Fibroblast of skin of left biceps (primary cell): ENCODE measurements at places on chromosomes 11 and 22.

DNA sequence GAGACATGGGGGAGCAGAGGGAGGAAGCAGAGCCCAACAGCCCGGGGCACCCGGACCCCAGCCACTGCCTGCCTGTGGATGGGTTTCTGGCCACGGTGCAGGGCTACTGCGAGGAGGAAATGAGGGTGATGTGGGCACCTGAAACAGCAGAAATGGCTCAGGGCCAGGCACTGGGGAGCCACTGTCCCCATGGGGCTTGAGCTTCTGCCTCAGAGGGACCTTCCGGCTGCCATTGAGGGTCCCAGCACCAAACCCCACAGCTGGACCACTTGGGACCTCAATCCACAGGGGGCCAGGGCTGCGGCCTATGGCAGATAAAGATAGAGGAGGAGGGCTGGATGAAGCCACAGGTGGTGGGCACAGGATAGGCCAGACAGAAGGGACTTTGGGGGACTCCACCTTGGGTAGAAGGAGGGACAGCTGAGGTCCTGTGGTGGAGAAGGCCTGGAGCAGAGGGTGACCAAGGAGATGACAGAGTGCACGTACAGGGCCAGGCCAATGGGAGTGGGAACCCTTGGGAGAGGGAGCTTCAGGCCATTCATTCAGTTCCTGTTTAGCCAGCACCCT, 48.3 kb downstream of the NFAM1 start:
- DNase-seq = no peak

DNA sequence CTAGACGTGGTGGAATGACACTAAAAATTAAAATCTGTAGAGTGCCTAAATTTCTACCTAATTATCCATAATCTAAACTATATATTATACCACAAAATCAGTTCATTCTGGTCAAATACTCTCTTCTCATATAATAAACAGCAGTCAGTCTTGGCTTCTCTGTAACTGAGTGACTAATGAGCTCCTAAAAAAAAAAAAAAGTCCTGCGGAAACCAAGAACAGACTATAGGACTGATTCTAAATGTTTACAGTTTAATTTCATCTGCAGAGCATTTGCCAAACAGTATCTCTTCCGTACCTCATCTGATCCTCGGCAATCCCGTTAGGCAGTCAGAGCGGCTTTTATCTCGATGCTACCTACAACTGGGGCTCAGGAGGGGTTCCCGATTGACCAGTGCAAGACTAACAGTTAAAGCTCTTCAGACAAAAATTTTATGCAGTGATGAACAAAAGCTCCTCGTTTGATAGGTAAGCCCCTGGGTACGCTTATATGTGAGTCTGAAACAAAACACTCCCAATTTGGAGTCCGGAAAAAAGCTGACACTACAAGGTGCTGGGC, 686 bp downstream of the KIF18A start:
- DNase-seq = no peak

DNA sequence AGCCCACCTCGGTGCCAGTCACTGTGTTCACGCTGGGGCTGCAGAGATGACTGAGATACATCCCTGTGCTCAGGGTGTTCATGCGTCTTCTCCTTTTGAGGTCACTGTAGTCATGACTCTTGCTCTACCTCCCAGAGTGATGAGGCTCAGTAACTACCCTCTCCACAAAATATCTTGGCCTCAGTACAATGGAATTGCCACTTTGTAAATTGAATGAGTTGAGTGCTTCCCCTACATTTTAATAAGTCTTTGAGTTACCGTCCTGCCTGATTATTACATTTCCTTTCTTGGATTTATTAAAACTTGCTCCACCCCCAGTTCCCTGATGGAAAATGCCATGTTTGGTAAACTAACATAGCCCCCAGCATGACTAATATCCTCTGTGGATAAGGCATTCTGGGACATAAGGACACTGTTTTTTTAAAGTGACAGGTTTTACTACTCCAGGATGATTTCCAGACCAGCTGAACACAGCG, 15.9 kb downstream of the PRSS23 start:
- DNase-seq = no peak

DNA sequence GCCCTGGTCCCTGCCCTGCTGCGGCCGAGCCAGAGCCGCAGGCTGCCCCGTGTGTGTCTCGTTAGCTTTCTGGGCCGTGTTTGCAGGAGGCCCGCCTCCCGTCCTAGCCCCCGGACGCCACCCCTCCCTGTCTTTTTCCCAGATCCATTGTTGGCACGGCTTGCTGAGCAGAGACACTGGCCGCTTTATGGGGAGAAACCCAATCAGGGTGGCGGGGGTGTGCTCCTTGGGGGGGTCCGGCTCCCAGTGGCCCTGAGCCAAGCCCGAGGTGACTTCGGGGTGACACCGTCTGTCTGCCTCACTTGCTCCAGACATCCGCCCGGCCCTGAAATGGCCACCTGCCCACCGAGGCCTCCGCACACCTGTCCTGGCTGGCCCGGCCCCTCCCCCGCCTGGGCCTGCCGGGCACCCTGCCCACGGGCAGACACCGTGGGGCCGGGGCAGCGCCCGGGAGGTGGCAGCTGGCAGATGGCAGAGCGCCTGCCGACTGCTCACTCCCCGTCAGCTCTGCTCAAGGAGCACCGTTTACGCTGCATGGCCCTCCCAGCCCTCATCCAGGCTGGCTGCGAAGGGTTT, 43.1 kb upstream of the PPARA start:
- no peak for DNase-seq

DNA sequence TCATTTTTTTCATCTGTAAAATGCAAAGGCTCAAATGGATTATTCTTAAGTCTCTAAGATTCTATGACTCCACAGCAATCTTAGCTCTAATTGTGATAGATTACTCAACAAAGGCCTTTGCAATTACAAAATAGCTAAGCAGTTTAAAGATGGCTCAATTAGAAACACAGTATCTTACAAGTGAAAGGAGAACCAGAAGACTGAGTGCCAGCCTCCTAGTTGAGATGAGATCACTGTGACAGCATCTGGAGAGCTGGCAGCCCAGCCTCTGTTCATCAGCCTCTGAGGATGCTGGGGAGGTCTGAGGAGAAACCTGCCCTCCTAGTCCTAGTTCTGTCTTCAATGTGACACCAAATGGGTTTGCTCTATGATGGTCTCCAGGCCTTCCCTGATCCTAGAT, 158.4 kb upstream of the NARS2 start:
- no peak for DNase-seq

DNA sequence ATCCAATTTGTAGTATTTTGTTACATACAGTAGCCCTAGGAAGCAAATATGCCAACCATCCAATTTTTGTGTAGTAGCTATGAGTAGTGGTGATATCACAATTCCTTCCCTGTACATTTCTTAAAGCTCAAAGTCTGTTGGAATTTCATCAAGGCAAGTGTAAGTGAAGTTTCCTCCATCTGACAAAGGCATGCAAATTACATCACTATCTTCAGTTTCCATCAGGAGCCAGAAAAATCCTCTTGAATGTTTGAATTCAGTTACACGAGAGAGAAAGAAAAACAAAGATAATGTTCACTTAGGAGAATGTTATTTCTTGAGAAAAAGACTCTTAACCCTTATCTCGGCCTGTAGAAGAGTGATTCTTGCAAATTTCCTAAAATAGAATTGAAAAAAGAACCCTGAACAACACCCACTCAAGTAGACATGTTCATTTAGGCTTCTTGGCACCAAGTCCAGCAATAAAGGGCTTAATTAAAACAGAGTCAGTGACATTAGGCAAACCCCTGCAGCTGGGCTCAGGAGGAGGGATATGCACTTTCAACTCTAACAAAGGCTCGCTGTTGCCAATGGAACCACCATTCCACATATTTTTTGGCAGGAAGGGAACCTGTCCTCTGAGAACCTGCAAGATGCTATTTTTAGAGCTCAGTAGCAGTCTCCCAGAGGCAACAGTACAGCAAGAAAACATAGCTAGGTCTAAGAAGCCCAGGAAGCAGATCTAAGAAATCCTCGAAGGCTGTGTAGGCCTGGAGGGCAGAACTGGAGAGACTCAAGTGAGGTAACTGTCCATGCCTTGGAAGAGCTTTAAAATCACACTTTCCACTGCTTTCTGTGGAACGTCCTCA, 144.6 kb downstream of the CCDC81 start:
- DNase-seq = peak; percentile 75

- DNase-seq = no peak
Observed at GRCh38 chr11:126410649-126411048, 55.2 kb downstream of the ST3GAL4 start.

GRCh38 chr11:61077936-61078335, 24.4 kb upstream of the CD5 start:
- no peak for DNase-seq

DNA sequence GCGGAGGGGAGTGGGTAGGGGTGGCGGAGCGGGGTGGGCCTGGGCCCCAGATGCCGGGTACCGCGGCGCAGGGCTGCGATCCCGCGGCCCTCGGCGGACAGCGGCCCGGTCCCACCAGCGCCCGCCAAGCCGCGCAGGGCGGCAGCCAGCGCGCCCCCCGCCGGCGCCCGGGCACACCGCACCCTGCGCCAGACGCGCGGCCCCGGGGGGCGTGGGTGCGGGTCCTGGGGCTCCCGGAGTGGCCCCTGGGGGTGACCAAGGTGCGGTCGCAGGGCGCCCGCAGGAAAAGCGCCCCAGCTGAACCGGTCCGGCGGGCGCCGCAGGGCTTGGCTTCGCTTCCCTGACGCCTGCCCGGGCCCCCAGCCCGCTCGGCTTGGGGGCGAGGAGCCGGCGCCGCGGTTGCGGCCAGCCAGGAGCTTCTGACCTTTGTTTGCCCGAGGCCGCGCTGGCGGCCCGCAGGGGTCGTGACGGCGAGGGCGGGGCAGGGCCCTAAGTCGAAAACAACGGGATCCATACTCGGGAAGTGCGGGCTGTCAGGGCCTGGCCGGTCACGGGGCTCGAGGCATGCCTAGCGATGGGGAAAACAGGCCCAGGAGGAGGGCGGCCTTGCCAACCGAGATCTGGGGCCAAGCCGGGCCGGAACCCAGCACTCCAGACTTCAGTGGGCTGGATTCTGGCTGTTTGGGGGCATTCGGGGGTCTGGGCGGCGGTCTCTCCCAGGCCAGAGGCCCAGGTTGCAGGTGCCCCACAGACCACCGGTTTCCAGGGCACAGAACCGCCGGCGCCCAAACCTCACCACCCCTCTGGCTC, 581 bp upstream of the AP5B1 start:
- DNase-seq = no peak

GRCh38 chr11:131467645-131468394, 97.4 kb downstream of the NTM start:
- DNase-seq = no peak

- DNase-seq = no peak
Observed at GRCh38 chr11:57338142-57338541, at the start of gene P2RX3. TSS of gene P2RX3 (plus strand) at chr11:57338352. CDS start at chr11:57338551, 199 bp downstream.

DNA sequence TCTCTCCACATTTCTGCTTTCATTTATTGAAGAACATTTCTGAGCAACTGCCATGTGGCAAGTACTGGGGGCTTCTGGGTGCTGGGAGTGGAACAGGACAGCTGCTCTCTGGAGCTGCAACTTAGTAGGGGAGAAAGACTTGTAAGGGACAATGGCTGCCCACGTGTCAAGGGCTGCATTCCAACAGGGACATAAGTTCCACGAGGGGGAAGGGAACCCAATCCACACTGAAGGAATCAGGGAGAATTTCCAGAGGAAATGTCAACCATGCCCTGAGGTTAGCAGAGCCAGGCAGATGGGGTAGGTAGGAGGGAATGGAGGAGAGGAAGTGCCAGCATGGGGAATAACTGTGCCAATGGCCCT, 1.7 kb downstream of the MAPK8IP2 start:
- DNase-seq = no peak

DNA sequence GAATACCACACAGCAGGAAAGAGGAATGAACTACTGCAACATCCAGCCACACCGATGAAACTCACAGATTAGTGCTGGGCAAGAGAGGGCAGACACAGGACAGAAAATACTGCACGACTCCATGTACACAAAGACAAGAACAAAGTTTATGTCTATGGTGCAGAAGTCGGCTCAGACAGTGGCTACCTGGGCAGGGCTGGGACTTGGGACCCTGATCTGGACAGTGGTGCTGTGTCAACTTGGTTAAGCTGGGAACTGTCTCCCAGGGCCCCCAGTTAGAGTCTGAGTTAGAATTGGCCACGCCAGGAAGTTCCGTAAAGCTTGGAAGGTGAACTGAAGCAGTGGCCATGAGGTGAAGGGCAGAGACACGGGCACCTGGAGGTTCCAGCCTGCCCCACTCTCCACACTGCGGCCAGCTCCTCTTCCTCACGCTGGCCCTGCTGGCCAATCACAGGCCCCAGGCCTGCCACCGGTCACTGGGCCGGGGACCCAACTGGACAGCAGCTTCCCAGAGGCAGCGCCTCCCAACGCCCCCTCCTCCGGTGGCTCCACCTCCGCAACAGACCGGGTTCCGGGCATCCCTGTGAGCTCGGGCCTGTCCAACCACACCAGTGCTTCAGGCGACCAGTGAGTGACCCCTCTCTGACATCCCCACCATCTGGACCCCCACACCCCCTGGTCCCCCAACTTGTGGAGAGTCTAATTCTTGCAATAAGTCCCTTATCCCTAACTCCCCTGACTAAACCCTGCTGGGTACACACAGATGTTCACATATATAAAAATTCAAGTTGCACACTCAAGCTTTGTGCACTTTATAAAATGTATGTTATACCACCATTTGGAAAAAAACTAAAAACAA, 93.7 kb downstream of the MICAL3 start:
- no peak for DNase-seq

DNA sequence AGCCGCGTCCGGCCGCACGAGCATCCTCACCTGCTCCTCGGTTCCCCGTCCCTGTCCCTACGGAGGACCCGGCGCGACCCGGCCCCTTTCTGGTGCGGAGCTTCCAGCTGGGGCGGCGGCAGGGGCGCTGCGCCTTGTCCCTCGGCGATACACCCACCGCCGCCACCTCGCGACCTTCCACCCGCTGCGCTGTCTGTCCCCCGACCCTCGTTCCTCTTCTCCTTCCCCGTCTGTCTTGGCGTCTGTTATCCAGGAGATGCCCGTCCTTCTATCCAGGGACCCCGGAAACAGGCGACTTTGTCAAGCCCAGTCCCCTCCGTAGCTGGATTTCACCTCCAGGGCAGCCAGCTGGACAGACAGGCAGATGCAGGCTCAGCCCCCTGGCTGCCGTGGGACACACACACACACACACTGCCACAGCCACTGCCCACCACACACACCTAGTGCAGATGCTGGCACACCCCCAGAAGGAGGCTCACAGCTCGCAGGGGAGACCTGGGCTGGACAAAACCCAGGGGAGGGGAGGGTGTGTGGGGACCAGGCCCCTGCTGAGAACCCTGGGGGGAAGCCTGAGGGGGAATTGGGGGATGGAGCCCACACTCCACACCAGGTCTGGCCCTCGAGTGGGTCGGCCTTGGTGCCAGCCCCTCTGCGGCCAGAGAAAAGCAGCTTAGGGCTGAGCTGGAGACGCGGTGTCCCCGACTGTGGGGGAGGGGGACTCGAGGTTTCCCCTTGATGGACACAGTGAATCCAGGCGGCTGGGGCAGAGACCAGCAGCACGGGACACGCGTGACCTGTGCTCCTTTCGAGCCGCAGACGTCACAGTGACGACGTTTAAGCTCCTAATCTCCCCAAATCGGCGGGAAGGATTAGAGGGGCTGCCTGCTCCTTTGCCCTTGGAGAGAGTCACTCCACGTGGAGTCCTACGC, 788 bp downstream of the DRD4 start:
- no peak for DNase-seq

GRCh38 chr11:72805216-72805615, 9.0 kb upstream of the ATG16L2 start:
- no peak for DNase-seq

GRCh38 chr22:42080287-42080686, 787 bp downstream of the SMDT1 start:
- DNase-seq = no peak

GRCh38 chr11:126751242-126751641, 249.3 kb downstream of the KIRREL3 start:
- DNase-seq = no peak

GRCh38 chr11:122723576-122723975, 68.1 kb downstream of the UBASH3B start:
- no peak for DNase-seq

GRCh38 chr11:113329725-113330124, 15.3 kb downstream of the TTC12 start:
- DNase-seq = no peak
